ENCODE measurements at places on chromosomes 5 and 9. TPM values are rescaled to one million over a fixed set of nuclear protein-coding genes. Genes with fewer than 3 reads are reported as not detected.

GRCh38 chr5:68053202-68053601 is 162.4 kb upstream of the PIK3R1 start:
- DNase-seq = no peak

DNA sequence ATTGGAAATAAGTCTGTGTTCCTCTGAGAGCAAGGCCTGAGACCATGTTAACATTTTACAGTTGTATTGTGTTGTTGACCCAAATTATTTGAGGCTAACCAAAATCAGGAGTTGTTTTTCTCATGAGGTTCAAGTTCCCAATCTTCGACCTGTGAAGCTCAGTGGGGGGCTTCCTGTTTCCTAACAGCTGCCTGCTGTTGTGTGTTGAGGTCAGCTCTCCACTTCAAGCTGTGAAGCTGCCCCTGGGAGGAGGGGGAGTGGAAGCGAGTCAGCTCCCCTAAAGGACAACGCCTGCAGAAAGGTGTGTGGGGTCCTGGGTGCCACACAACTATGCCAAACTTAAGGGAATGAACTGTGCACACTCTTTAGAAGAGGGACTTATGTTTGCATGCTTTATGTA is 295.5 kb downstream of the IRX1 start:
- no peak for DNase-seq

DNA sequence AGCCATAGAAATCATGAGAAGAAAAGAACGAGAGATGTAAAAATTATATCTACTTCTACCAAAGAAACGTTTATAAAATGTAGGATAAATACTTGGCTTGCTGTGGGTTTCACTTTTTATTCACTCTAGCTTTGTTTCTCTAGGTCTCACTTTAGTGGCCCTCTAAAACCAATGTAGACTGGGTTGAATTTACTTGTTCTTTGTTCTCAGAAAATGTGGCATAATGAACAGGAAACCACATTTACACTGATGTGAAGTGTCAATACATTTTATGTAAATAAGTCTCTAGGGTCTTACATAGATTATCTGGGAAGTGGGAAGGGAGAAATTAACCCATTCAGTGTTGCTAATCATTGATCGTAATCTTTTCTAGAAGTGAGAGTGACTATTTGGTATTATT is 58.9 kb downstream of the PLPPR1 start:
- no peak for DNase-seq

- no peak for DNase-seq
These were observed 2.5 kb upstream of the PRKACG start for GRCh38 chr9:69016191-69017096.

- DNase-seq = no peak
These were observed 298.1 kb downstream of the CETN3 start for GRCh38 chr5:90111364-90112032.

Gene CA9
- 1.2 TPM for polyA plus RNA-seq

DNA sequence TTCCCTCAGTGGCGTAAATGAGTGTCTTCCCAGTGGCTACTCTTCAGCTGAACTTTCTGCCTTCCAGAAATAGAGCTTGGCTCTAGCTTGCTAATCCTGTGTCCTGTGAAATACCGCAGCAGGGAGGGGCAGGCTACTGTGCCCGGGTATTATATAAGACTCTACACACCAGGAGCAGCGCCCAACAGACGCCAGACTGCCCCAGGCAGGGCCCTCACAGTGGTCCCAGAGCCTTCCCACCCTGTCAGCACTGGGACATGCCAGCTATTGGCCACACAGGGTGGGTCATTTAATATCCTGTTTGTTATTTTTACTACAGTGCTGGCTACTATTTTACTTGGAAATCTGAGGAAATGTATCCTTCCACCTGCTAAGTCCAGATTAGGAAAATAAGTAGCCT is 121.0 kb downstream of the FEM1C start:
- DNase-seq = no peak

Gene SOHLH1
- not detected for polyA plus RNA-seq

GRCh38 chr9:116103976-116104820 is 49.4 kb upstream of the PAPPA start:
- DNase-seq = no peak

DNA sequence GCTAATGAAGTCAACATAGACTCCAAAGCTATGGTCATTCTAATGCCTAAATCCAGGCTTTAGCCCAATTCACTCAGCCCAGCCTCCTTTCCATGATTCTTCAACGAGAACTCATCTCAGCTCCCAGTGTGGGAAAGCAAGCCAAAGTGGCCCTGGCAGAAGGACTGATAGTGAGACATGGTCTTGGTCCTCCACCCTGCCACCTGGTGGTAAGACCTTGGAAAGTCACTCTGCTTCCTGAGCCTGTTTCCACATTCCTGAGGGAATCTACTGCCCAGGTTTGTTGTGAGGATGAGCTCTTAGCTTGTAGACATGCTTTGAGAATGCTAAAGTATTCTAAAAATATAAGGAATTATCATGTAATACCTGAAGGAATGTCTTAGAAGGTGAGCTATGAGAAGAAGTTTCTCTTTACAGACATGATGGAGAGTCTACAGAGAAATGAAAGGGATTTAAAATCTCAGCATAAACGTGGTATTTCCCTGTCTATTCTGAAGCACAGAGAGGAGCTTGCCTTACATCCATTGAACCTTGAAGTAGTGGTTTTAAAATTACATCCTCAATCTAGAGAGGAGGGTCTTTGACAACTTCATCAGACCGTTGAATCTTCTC is 173.5 kb downstream of the TRIM32 start:
- peak; percentile 19 for DNase-seq

DNA sequence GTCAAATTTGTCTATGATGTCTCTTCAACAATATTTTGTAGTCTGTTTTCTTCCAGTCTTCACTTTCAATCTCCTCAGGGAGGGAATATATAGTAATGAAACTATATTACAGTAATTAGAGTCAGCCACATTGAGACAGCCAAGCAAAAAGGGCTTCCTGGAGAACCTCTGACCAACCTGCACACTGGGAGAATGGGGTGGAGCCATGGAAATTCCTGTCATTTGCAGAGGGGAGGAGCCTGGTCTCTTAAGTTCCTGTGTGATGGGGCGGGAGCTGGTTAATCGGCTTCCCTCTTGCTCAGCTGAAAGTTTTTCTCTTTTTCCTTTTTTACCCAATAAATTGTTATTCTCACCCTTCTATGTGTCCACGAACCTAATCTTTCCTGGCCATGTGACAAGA is 1220.0 kb downstream of the PTPRD start:
- DNase-seq = no peak

DNA sequence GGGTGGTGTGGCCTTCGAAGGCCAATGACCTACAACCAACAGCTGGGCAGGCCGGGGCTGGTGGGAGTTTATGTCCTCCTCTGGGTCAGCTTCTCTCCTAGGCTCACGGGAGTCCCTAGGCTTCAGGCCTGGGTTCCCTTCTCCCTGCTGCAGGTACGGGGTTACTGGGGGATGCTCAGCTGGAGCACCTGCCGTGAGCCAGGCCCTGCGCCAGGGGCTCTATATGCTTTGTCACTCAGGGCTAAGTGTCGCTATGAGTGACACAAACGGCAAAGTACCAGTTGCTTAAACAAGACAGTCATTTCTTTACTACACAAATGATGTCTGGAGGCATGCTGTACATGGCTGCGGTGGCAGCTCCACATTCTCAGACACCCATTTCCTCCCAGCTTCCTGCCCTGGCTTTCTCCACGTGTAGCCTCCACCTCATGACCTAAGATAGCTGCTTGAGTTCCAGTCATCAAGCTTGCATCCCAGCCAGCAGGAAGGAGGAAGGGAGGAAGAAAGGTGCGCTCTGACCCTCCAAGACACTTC is 22.5 kb upstream of the NINJ1 start:
- no peak for DNase-seq

DNA sequence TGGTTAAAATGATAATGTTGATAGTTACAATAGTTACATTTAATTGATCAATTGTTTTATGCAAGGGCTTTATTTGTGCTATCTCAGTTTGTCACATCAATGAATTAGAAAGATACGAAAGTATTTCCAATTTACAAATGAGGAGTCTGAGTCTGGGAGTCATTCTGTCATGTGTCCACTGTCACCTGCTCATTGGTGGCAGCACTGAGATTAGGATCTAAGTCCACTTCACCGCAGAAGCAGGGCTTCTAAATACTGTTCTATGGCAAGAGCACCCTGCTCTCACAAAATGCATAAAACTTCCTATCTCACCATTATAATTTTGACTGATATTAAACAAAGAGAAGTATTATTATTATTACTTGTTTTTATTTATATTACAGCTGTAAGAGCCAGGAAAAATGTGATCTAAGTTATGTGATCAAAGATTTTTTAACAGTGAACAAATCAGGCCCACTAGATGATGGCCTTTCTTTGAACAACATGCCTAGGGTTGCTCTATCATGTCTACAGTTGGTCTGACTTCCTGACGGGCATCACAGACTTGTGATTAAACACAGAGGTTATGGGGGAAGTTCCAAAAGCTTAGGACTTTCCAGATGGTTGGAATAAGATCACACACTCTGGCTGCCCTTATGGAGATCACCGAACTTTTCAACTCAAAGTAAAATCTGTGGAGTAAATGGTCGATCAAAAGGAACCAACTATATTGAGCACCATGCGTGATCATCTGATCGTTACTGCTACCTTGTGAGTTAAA is 15.1 kb downstream of the TLR4 start:
- DNase-seq = no peak
